ENCODE measurements at places on chromosomes 1 and 21.

- no peak for DNase-seq
These were observed 108.4 kb upstream of the DAB1 start for GRCh38 chr1:57532299-57532698.

GRCh38 chr1:246142320-246142893, 364.7 kb downstream of the SMYD3 start:
- DNase-seq: peak; percentile 56

- no peak for DNase-seq
These were observed 6.8 kb upstream of the AKR1A1 start for GRCh38 chr1:45543581-45544417.

DNA sequence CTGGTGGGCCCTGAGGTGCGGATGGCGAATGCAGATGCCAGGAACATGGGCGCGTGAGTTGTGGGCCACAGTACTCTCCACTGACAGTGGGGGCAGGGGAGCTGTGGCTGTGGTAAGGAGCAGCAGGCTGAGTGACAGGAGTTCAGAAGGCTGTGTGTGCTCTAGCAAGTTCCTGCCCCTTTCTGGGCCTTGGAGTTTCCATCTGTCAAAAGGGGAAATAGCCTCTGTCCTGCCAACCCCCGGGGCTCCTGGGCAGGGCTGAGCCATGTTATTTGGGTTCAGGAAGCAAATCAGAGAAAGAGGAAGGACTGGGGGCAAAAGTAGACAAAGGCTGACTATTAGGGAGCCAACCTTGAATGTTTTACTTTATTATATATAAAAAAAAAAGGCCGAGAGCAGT, 19.5 kb upstream of the MFN2 start:
- DNase-seq: no peak

DNA sequence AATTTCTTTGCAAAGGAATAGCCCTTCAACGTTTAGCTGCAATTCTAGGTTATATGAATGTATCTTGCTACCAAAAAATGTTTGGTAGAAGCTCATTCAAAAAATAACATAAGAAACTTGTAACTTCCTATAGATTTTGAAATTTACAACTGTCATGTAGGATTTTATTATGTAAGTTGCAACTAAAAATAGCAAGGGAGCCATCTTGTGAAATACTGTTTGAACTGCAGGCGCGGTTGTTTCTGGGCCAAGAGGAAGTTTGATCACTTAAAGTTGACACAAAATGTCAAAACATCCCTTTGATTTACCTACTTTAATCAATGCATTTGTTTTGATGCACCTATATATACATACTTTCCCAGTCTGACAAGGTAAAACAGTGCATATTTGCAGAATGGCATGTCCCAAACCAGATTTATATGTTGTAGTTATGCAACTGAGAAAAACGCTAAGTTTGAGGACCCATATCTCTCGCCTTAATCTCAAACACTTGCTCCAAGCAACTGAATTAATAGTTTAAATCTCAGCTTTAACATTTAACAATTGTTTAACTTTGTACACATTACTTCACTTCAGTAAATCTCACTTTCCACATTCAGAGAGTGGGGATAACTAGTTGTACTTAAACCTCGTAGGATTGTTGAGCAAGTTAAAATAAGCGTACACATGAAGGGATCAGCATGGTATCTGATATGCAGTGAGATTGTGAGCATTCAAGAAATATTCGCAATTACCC, 63.9 kb downstream of the KCNK2 start:
- no peak for DNase-seq

GRCh38 chr1:30929135-30929889, 20.8 kb upstream of the SDC3 start:
- DNase-seq: no peak

DNA sequence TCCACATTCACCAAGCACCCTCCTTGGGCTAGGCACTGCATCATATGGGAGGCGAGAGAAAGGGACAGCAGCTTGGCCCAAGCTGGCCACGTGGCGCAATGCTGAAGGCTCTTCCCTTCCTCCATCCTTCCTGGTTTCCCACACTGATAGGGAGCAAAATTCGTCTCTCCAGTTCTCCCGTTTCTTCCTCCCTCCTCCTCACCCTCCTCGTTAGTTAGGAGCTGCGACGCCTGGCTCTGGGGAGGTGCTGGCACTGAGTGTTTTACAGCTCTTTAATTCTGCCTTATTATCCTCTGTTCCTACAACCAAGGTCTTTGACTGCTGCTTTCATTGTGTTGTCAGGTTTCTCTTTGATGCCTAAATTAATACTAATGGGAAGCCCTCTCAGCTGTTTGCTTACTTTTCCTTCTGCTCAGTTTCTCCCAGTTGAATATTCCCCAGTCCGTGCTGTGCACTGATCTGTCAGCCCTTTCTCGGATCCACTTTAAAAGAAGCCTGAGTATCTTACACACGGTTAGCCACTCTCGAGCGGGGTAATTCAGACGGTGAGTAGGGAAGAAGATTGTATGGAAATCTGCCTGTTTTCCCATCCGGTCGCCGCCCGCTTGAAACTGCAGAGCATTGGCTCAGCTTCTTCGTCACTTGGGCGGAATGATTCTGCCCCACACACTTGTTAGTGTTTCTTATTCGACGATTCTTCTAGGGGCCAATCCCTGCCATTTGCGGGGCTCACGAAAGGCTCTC, 56.2 kb upstream of the SMYD2 start:
- no peak for DNase-seq

DNA sequence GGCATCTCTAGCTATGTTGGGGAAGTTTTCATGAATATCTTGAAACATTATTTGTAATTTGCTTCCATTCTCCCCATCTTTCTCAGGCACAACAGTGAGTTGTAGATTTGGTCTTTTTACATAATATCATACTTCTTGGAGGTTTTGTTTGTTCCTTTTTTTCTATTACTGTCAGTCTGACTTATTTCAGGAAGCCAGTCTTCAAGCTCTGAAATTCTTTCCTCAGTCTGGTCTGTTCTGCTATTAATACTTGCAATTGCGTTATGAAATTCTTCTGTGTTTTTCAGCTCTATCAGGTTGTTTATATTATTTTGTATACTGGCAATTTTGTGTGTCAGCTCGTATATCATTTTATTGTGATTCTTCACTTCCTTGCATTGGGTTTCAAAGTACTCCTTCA, 424.6 kb upstream of the PTBP2 start:
- DNase-seq: no peak

DNA sequence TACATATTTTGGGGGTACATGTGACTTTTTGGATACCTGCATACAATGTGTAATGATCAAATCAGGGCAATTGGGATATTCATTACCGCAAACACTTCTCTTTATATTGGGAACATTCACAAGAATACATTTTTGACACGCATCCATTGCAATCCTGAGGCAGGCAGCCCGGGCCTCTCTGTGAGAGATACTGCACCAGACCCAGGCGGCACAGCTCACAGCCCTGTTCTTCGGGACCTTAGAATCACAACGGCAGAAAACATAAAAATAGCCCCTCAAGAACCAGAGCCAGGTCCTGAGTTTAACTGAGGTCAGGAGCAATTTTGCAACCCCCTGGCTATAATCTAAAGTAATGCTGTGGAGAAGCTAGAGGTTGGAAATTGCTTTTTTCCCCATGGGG, 90.8 kb upstream of the PGBD5 start:
- DNase-seq: no peak

- no peak for DNase-seq
These were observed 278.8 kb downstream of the AJAP1 start for GRCh38 chr1:4933232-4933631.

DNA sequence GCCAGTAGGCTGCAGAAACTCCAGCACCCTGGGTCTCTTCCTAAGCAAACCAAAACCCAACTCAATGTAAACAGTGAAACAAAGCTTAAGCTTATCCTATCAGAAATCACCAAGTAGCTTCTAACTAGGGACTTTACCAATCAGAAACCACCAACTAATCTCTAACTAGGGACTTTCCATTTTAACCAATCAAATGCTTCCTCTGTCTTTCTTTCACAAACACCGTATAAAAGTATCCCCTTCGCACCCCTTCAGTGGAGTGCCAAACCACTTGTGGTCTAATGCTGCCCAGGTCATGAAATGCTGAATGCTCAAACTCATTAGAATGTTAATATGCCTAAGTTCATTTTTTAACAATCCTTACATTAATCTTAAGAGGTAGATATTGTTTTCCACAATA, 250.5 kb upstream of the DUSP10 start:
- no peak for DNase-seq

DNA sequence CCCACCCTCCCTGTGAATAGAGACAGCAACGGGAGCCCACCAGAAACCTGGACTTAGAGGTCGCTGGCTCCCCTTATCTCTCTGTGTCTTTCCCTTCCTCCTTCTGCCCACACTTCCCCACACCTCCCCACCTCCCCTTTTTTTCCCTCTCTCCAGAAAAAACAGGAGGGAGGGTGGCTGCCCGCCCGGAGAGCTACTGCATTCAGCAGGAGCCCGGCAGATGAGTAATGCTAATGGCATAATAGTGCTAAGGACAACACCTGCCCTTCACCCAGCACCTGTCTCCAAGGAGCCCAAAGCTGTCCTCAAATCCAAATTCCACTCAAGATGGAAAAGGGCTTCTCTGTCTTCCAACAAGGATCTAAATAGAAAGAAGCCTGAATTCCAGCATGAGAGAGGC, 11.4 kb upstream of the PRELP start:
- DNase-seq: no peak

DNA sequence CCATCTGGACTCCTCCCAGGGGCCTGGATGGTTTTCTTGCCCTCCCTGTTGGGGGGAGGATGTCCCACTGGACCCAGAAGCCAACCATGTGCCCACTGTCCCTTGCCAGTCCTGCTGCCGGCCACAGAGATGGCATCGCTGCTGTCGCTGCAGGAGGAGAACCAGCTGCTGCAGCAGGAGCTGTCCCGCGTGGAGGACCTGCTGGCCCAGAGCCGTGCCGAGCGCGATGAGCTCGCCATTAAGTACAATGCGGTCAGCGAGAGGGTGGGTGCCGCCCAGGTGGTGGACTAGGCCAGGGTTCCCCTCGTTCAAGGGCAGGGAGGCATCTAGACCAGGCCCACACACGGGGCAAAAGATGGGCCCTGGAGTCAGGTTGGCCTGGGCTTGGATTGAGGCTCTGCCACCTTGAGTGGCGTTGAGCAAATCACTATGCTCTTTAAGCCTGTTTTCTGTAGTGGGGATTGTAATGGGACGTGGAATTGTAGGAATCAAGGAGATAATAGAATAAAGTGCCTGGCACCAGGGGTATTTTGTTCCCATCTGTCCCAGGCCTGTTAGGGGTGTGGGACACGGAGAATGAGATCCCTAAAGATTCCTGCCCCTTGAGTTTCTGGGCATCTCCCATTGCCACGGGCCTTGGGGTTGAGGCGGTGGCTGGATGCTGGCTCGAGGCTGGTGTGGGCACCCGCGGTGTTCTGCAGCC, 2.6 kb downstream of the CROCC start:
- no peak for DNase-seq

GRCh38 chr1:41919764-41920397, 1.2 kb upstream of the HIVEP3 start:
- no peak for DNase-seq

DNA sequence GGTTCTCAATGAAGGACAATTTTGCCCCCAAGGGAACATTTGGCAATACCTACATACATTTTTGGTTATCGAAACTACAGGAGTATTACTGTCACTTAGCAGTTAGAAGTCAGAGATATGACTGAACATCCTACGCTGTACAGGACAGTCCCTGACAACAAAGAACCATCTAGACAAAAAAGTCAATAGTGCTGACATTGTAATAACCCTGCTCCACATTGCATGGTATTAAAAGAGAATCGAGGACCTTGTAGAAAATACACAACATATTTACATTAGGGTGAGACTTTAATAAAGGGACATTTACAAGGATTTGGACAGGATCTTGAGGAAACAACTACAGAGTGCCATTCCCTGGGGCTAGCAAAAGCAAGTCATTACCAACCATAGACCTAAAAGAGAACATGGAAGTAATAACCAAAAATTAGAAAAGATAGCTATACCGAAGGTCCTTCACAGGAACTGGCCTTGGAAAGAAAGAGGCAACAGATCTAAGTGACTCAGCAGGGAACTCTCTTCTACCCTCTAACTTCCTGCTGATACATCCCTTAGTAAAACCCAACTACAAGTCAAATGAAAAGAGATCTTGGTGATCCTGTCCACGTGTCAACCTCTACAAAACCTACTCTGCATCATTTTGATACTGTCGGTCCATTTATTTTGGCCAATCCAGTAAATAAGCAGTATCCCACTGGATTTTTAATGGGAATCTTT, 40.2 kb downstream of the ANGPTL3 start:
- DNase-seq: no peak

DNA sequence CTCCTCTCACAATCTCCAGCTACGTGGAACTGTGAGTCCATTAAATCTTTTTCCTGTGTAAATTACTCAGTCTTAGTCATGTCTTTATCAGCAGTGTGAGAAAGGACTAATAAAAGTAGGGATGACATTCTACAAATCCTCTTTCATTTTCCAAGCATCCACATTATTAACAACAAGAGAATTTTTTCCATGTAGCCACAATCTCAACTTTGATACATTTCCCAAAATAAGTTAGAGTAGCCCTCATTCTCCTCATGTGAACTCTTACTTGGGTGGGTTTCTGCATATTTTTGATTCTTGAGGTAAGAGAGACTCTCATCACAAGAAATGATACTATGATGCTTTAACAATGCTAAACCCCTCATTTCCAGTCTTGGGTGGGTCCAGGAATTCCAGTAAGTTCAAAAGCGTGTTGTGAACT, 52.8 kb downstream of the TNFSF18 start:
- DNase-seq: no peak

DNA sequence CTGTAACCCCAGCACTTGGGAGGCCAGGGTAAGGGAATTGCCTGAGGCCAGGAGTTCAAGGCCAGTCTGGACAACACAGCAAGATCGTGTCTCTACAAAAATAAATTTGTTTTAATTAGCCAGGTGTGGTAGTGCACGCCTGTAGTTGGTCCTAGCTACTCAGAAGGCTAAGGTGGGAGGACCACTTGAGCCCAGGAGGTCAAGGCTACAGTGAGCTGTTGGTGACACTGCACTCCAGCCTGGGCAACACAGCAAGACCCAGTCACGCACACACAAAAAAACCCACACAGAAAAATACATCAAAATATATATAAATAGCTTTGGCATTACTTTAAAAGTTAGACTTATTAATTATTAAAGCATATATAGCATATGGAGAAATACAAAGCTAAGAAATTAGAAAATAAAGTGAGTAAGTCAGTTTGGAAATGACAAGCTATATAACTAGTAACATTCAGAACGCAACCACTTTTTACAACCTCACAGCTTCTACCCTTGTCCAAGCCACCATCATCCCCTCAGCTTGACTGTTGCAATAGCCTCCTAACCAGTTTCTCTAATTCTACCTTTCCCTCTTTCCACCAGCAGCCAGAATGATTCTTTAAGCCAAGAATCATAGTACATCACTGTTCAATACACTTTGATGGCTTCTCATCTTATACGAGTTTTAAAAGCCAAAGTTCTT, 14.5 kb downstream of the PIK3R3 start:
- no peak for DNase-seq

All from HS-27A (cell line).